ENCODE measurements at places on chromosomes 7 and 10.

GRCh38 chr7:123715198-123715597 lies 33.6 kb downstream of the WASL start:
- DNase-seq = no peak

DNA sequence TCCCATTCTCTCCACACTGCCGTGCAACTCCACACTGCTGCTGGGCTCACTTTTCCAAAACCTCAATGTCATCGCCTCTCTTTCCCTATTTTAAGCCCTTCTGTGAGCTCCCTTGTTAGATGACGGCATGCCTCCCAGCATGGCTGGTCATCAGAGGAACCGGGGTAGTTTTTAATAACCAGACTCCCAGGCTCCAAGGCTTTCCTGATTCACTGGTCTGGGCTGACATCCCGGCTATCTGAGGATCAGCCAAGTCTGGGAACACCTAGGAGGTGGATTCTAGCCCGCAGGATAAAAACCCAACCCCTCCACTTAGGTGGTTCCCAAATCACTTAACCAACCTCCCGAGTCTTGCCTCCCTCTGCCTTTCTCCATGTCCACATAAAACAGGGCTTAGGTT lies 295.4 kb upstream of the FZD8 start:
- DNase-seq = no peak

- DNase-seq = no peak
Measured at GRCh38 chr7:36084485-36085091, 68.5 kb upstream of the EEPD1 start.

DNA sequence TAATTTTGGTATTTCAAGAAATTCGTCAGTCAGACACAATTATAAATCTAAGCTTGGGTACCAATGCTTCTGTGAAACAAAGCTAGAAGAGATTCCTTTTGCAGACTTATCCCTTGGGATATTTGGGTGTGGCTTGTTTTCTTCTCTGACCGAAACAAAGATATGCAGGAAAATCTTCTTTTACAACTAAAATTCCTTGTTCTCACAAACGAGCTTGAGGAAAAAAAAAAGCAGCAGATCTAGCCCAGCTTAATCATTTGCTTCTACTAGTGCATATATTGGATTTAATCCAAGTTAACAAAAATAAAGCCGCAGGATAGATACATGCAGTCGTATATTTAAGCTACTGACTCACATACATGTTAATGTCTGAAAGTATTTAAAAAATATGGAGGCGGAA lies 104.2 kb downstream of the PRTFDC1 start:
- no peak for DNase-seq

DNA sequence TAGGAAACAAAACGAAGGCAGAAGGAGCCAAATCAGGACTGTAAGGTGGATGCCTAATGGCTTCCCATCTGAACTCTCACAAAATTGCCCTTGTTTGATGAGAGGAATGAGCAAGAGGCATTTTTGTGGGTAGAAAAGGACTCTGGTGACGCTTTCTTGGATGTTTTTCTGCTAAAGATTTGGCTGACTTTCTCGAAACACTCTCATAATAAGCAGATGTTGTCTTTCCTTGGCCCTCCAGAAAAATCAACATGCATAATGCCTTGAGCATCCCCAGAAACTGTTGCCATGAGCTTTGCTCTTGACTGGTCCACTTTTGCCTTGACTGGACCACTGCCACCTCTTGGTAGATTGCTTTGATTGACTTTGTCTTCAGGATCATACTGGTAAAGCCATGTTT lies 13.5 kb downstream of the PTPN12 start:
- no peak for DNase-seq

DNA sequence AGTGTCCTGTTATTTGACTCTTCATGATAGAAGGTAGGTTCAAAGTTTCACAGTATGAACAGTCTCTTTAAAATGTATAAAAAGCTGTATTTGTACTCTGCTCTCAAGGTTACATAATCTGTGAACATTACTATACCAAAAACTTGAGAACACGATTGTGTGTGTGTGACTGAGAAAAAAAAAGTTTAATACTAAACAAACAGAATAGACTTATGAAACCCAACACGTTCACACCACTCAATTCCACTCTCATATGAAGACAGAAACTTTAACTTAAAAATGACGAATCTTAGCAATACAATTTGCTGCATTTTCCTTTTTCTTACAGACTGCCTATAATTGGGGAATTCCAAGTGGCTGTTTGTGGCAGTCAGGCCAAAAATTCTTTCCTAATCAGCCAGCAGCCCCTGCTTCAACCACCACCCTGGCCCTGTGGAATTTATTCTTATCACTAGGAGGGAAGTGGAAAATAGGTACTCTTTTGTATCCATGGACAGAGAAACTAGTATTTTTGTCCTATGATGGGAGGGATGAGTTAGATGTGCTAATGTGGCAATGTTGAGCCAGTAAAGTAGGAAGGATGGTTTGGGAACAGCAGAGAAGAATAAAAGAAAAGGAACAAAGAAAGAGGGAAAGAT lies 42.8 kb downstream of the MINDY3 start:
- DNase-seq = no peak

DNA sequence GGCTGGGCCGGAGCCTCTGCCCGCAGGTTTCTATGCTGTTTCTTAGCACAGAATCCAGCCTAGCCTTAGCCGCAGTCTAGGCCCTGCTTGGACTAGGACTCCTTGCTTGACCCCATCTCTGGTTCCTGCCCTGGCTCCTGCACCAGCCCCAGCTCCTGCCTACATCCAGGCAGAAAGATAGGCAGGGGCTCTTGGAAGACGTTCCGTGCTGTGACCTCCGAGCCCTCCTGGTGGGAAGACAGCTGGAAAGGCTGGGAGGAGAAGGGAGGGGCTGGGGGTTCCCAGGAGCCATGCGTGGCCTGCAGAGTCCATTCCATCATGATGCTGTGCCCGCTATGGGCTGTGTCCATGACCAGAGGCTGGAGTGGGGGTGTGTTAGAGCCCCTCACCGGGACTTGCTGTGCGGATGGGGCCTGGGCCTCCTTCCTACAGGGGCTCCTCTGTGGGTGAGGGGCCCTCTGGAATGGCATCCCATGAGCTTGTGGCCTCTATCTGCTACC lies 26.2 kb downstream of the RAMP3 start:
- no peak for DNase-seq

DNA sequence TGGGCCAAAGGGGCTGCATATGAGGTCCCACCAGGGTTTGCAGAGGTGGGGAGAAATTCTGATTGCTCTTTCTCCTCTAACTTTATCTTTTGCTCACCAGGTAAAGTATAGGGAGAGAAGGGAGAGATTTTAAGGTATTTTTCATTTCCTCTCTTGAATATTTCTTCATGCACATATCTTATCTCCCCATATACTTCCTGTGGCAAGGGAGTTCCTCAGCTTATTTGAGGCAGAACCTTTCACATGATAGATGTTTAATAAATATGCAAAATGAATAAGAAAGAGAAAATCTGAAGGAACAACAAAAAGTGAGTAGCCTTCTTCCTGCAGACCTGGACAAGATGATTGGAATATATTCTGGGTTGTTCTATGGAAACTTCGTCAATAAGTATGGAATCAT lies 67.4 kb upstream of the PDCD4 start:
- no peak for DNase-seq

DNA sequence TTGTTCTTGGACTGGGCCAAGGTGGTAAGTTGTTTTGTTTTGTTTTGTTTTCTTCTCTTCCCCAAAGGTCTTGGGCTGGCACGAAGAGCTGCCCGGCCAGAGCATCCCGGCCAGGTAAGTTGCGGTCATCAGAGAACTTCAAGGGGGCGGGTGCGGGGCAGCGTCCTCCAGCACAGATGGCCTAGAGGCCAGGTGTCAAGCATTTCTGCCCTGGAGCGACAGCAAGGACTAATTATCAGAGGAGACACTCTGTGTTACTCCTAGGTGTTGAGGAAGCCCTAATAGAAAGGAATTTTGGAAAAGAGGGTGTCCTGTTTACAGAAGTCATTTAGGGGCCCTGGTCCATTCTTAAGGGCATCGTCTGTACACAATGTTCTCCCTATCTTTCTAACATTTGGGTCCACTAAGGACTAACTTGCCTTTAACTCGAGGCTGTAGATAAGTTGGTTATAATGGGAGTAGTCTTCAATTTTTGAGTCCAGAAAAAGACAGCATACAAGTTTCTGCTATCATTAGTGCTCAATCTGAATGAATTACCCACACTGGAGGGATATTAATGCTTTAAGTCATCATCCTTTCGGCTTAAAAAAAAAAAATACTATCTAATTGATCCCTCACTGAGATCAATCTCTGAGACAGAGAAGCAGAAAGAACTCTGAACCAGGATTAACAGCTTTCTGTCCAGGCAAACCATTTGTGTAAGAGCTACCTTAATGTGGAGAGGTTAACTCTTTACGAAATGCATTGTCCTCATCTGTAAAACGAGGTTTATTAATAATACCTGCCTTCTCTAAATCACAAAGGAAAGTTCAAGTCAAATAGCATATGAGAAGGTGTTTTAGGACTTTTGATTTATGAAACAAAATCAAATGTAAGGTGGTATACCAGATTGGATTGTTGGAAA lies 1.5 kb downstream of the ITGB8 start:
- DNase-seq = no peak
